ENCODE measurements at places on chromosomes 5 and 9.

DNA sequence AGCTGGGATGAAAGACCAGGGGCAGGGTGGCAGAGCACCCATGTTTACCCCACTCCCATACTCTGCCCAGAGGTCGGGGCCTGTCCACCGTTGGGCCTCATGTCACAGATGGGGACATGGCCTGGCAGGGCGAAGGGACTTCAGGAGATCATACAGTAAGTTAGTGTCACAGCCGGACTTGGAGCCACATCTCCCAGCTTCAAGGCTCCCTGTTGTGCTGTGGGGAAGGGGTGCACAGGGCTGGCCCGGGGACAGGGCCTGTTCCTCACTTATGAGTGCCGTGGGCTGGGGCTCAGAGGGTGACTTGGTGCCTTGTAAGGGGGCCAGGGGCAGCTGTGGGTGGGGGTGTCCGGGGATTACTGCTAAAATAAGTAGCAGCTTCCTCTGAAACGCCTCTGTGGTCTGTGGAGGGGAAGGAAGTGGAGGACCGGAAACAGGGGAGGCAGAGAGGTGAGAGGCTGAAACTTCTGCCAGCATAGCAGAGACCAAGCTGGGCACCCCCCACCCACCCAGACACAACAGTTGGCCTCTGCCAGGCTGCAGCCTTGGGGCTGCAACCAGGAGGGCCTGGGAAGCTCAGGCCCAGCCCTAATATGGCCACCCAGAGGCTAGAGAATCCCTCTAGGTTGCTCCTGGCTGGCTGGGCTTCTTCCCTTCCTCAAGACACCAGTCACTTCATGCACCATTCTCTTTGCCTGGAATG lies 41.1 kb upstream of the NEK6 start:
- DNase-seq: no peak

GRCh38 chr5:10339958-10340357 lies 13.5 kb upstream of the MARCHF6 start:
- no peak for DNase-seq

- no peak for DNase-seq
Observed at GRCh38 chr9:128689293-128689774, 312 bp downstream of the SET start.

DNA sequence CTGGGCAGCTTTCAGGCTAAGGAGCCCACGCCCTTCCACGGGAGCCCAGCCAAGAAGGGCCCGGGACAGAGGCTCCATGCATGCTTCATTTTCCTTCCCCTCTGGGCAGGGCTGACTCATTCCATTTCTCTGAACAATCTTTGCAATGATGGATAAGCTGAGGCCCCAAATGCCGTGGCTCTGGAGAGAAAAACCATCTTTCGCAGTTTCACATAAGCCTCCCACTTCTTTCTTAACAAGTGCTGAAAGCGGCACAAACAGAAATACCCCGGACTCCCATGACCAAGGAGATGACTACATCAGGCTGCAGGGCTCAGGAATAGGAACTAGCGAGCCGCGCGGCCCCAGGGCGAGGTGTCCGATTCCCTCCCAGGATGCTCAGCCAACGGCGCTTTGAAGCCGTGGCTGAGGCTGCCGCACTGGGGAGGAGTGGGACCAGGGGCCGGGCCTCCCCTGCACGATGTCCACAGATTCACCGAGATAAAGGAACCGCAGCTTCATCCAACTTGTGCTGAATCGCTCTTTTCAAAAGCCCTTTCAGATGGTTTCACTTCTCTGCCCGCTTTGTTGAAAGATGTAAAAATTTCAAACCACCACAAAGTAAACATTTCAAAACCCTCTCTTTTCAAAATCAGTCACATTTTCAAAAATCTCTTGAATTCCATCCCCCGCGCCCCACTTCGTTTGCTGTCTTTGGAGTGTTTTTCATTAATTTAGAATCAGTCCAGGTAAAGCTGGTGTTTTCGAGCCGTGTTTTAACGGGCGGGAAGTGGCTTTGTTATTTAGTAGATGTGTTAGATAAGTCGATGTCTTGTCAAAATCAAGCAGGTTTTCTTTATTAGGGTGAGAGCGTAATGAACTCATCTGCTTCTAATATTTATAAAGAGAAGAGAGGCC lies 96.5 kb upstream of the LMX1B start:
- DNase-seq: no peak

GRCh38 chr5:138654281-138654867 lies 79.2 kb upstream of the HSPA9 start:
- peak; percentile 43 for DNase-seq

- no peak for DNase-seq
Observed at GRCh38 chr5:132013711-132014110, 2.3 kb upstream of the ACSL6 start.

- DNase-seq: no peak
Observed at GRCh38 chr5:16981700-16982099, 45.6 kb upstream of the MYO10 start.

DNA sequence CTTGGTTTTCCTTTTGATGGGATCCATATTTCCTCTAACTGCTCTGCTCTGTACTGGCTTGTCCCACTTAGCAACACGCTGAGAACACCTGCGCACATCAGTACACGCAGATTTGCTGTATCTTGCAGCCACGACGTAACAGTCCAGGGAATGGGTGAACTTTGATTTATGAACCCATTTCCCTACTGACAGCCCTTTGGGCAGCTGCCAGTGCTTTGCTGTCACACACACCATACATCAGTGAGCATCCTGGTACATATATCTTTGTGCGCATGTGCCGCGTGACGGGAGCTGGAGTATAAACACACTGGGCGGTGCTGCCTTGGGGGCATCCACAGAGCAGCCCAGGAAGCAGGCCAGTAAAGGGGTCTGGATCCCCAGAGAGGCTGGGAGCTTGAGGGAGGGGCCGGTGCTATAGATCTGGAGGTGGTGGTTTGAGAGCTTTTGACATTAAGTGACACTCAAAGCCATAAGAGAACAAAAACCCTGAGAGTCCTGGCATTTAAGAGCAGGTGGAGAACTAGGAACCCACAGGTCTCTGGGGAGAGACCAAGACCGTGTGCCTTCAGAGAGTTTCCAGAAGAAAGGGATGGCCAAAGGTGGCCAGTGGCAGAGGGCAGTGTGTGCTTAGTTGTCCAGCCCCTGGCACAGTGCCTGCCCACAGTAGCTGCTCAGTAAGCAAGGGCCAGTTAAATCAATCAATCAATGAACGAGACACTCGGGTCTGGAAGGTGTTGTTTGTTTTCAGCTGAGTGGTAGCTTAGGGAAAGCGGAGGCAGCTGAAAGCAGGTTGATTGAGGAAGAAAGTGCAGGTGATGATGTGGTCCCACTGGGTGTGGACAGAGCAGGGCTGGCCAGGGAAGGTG lies 53.7 kb downstream of the LMX1B start:
- no peak for DNase-seq

DNA sequence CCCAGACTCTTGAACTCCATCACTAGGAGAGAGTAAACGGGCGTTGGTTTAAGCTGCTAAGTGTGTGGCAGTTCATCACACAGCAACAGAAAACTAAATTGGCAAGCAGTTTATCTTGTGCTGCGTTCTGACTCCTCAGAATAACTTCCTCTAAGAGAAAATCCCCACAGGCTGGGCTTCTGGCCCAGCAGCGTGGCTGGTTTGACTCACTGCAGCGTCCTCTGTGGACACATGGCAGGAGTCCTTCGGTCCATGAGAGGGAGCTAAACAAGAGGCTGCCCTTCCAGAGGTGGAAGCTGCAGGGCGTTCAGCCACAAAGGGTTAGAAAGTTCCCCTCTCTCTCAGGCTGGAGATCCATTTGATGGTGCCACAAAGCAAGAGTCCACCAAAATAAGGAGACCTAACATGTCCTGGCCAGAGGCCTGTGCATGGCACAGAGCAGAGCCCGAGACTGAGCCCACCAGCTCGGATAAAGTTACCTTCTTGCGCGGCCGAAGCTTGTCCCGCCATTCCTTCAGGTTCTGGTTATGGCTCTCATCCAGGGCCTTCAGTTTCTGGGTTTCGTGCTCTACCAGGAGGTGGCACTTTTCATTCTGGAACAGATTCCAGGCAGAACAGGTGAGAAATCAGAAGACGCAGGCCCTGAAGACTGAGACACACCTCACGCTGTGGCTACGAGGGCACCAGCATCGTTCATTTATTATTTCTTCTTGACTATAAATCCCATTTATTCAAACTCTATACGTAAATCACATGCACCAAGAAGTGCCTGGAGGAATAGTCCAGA lies 46.2 kb upstream of the FBXW11 start:
- no peak for DNase-seq

DNA sequence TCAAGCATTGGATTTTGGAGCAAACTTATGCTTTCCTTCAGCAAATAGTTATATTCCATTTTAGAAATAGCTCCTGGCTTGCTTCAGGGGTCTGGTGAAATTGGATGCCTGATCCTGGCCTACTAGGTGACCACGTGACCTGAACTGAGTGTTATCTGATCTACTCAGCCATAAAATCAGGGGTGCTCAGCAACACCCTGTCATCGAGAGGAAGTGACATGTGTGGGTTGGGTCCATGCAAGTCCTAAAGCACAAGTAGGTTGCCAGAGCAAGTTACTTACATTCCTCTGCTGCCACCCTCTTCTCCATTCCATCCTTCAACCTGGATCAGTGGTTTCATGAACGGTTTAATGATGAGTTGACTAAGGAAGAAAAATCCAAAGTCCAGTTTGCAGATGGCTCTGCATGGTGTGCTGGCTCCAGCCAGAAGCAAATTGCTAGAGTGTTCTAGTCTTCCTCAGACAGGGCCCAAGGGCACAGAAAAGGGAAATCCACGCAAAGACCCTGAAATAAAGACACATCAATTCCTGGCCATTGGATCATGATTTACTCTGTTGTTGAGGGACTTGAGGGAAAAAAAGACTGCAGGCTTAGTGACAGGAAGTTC lies 2.8 kb upstream of the FAM193B start:
- DNase-seq: no peak

- DNase-seq: no peak
Observed at GRCh38 chr5:149030392-149030791, 32.5 kb downstream of the SH3TC2 start.

DNA sequence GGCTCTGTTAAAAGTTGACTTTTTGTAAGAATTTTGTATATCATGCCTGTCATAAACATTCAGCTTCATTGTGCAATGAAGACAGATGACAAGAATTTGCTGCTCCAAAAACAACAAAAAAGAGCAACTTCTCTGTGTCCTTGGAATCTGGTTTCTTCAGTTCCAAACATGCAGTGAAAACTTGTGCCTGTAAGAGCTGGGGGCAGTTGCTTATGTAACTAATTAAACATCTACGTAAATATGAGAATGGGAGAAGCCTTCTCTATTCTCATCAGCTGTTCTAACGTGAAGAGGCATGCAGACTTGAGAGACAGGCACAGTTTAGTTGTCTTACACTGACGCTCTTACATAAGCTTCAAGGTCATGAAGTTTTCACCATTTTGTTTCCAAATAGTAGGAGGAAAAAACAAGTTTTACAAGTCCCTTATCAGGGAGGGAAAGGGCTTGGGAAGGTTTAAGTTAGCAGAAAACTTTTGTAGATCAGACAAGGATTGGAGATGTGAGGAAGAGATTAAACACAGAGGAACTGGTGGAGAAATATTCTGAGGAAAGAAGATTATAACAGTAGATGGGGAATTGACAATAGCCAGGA lies 170.4 kb downstream of the RFK start:
- DNase-seq: no peak

- DNase-seq: no peak
Observed at GRCh38 chr5:139952574-139952973, 90.5 kb downstream of the NRG2 start.

- DNase-seq: no peak
Observed at GRCh38 chr9:2018764-2019558, 3.8 kb downstream of the SMARCA2 start.

- no peak for DNase-seq
Observed at GRCh38 chr9:2023532-2023931, 8.4 kb downstream of the SMARCA2 start.

DNA sequence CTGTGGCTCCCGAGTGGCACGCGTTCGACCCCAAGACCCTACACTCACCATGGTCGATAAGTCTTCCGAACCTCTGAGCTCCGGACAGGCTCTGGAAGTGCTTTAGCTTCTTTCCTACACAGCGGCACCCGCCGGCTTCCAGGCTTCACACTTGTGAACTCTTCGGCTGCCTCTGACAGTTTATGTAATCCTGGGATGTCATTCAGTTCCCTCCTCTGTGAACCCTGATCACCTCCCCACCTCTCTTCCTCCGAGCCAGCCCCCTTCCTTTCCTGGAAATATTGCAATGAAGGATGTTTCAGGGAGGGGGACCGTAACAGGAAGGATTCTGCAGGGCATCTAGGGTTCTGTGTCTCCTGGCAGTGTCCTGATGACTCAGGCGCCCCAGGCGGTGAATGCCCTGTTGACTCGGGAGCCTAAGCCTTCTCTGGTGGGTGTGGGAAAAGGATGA lies at the start of gene CD14:
Gene CD14 (minus strand): TSS at position 155 of the 451 bp plus-strand sequence. CDS start 104 bp downstream, at position 51.
- no peak for DNase-seq

GRCh38 chr5:42801516-42802166 lies 10.1 kb downstream of the SELENOP start:
- DNase-seq: no peak

All from stimulated activated CD4-positive, alpha-beta T cell treated with anti-CD3 and anti-CD28 coated beads, Interleukin-1b, Interleukin-23, amount 100 ng/mL, for 1 hour (primary cell).